Renal cortical epithelial cell (primary cell): ENCODE measurements at places on chromosomes 3 and 15. TPM values are rescaled to one million over a fixed set of nuclear protein-coding genes. Genes with fewer than 3 reads are reported as not detected.

SMAD6 gene
- 2.6 and 20.8 TPM in 2 replicates for total RNA-seq

CASR gene
- 3.2 TPM in 1 of 2 replicates, not detected in the other for total RNA-seq

CKMT1B gene
- total RNA-seq: 0.10 and 1.9 TPM in 2 replicates

- DNase-seq: no peak
Observed at GRCh38 chr15:85380812-85381642, 624 bp downstream of the AKAP13 start.

DNA sequence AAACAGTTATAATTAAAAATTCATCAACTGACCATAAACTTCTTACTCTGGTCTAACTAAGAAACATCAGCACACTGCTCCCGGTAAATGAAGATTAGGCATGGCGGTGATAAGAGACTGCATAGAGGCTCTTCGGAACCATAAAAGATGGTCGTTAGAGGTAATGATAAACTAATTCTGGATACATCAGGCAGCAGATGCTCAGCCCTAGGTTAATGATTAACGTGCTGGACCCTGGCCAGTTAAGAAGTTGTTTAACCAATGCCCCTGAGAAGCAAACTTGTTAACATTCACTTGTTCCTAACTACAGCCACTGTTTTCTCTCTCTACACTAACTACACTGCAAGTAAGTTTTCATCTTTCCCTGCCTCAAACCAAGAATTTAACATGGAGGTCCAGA lies 111.5 kb downstream of the PDZRN3 start:
- peak; percentile 86 for DNase-seq

DNA sequence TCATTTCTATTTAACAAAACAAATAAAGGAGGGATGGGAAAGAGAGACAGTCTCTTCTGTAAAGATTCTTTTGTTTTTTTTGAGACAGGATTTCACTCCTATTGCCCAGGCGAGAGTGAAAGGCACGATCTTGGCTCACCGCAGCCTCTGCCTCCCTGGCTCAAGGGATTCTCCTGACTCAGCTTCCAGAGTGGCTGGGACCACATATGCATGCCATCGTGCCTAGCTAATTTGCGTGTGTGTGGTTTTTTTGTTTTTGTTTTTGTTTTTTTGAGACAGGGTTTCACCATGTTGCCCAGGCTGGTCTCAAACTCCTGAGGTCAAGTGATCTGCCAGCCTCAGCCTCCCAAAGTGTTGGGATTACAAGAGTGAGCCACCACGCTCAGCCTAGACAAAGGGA lies 23.3 kb downstream of the STAG1 start:
- peak; percentile 86 for DNase-seq

DNA sequence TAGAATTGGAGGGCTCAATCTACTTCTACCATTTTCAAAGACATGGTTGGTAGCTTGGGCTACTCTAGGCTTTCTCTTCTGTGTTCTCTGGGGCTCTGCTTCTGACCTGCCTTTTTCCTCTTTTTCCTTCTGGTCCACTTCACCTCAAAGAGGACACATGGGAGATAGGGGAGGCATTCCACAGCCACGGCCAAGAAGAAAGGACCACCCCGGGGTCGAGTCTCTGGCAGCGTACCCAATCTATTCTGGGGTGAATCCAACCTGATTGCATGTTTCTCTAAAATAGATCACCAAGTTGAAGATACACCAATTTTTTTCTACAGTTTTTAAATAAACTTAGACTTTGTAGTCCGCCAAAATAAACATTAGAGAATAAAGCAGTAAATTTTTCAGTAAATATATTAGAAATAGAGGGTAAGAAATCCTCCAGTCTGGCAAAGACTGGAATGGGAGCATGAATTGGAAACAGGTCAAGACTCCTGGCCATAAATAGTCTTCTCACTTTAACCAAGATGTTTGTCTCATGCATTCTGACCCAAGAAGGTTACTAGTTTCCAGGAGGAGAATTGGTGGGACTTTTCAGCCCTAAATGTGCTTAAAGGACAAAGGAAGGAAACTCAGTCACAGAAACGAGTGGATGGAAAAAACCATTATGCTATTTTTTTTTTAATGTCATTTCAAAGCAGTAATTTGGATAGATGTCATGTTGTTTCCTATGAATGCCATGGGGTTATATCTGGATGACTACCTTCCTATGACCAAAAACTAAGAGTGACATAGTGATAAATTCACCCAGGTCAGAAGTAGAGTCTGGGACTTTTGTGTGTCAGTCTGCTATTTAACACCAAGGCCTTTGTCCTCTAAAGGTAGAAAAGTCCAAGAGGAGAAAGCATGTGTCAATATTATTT lies 71.3 kb upstream of the PHLDB2 start:
- no peak for DNase-seq

GRCh38 chr15:32089851-32090359 lies 59.6 kb downstream of the CHRNA7 start:
- DNase-seq: no peak

DNA sequence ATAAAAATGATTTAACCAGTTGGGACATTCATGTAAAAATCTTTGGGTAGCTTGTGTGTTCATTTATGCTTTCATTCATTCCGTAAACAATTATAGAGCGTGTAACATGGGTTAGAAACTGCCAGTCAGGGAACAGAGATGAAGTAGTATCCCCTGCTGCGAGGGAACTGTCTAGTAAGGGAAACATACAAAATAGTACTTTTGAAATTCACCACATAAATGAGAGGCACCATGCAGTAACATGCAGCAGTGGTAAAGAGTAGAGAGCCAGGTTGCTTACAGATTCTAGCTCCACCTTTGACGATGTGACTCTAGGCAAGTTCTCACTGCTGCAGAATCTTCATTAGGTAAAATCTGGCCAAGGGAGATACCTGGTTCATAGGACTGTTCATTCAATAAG lies 938 bp downstream of the DZIP3 start:
- DNase-seq: peak; percentile 15

- no peak for DNase-seq
Observed at GRCh38 chr15:48989170-48989569, 25.5 kb upstream of the SHC4 start.
